ENCODE measurements at places on chromosomes 12 and 14. TPM values are rescaled to one million over a fixed set of nuclear protein-coding genes. Genes with fewer than 3 reads are reported as not detected.

Gene CLEC2A
- total RNA-seq, result not detected

Gene NEUROD4
- total RNA-seq, result not detected

Gene PTPRQ
- total RNA-seq, result 32.1 TPM

Gene C1QL4
- total RNA-seq, result 0.18 TPM

Gene ITGB7
- 0.54 TPM for total RNA-seq

Gene LPAR5
- total RNA-seq, result not detected

Gene CREBL2
- total RNA-seq, result 44.6 TPM

Gene ZFHX2
- total RNA-seq, result 0.41 TPM

Gene CEBPE
- not detected for total RNA-seq

Gene TM9SF1
- total RNA-seq, result 73.9 TPM

Gene RITA1
- 16.3 TPM for total RNA-seq

Gene ESPL1
- total RNA-seq, result 1.5 TPM

Gene ALDH1L2
- total RNA-seq, result 41.5 TPM

Gene CD163
- not detected for total RNA-seq

Gene OR4N5
- not detected for total RNA-seq

Gene KRT82
- total RNA-seq, result not detected

Gene SDR9C7
- not detected for total RNA-seq

Gene CD27
- total RNA-seq, result not detected

Gene TAS2R20
- total RNA-seq, result 1.9 TPM

Gene PSMC6
- total RNA-seq, result 111 TPM

Gene SYNDIG1L
- not detected for total RNA-seq

Gene INHBC
- not detected for total RNA-seq

Gene ASCL4
- not detected for total RNA-seq

Gene CELA1
- not detected for total RNA-seq

Gene NOP9
- 16.4 TPM for total RNA-seq

Gene RERG
- not detected for total RNA-seq

Gene DTX1
- total RNA-seq, result not detected

Gene KCNC2
- total RNA-seq, result not detected

Gene KLRC1
- total RNA-seq, result not detected

Gene DCN
- total RNA-seq, result 2,298 TPM

Gene GLIPR1L1
- total RNA-seq, result not detected

Gene WNT5B
- total RNA-seq, result 3.1 TPM
